Stimulated activated CD8-positive, alpha-beta memory T cell treated with anti-CD3 and anti-CD28 coated beads, Interleukin-12 subunit alpha, Interleukin-12 subunit beta, amount 100 ng/mL, for 1 hour (primary cell): ENCODE measurements at places on chromosomes 2 and 18.

GRCh38 chr18:41928581-41928980, 26.5 kb upstream of the PIK3C3 start:
- DNase-seq, result no peak

- DNase-seq, result no peak
Observed at GRCh38 chr2:11069566-11070185, 85.6 kb upstream of the SLC66A3 start.

DNA sequence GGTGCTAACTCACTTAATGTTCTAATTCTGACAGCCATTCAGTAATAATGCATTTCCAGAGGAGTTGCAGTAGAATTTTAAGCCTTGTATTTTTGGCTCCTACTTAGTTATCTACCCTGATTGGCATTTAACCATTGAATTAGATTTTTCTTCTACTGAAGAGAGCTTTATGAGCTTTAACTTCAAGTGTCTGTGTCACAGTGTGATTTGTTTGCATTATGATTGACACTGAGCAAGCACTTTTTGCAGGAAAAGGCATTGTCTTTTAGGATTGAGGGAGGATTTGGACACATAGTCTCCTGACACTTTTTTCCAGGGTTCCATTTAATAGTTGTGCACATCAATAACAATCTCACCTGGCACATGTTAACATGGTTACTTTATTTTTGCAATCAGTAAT, 26.7 kb downstream of the LYPD6 start:
- no peak for DNase-seq

GRCh38 chr2:239830121-239831000, 194.8 kb downstream of the NDUFA10 start:
- DNase-seq, result no peak

- no peak for DNase-seq
Observed at GRCh38 chr2:238225911-238226697, 13.7 kb downstream of the HES6 start.

DNA sequence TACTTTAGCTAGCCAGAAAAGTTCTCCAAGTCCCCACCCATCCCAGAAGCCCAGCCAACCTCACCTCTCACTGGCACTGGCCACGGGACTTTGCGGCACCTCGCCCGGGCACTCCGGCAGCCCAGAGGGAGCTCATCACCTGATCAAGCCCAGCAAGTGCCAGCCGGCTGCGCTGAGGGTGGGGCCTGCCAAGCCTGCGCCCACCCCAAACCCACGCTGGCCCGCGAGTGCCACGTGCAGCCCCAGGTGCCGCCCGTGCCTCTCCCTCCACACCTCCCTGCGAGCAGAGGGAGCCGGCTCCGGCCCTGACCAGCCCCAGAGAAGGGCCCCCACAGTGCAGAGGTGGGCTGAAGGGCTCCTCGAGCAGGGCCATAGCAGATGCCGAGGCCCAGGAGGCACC, 585.0 kb upstream of the HS6ST1 start:
- no peak for DNase-seq

- DNase-seq, result no peak
Observed at GRCh38 chr2:48607307-48608014, 10.2 kb upstream of the GTF2A1L start.

DNA sequence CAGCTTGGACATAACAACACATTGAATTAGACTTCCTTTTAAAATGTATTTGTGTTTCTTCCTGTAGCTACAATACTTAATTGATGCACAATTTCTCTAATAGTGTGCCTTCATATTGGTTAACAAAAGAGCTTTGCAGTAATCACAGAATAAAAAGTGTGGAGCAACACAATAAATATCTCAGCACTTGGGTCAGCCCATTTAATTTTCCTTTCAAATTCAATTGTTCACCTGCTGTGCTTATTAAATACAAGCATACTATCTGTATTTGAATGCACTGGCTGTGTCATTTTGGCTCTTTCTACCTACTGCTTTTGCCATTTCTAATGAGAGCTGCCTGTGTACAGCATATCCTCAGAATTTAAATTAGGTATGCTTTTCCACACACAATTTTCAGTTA, 1641.3 kb upstream of the SLC39A10 start:
- DNase-seq, result no peak

DNA sequence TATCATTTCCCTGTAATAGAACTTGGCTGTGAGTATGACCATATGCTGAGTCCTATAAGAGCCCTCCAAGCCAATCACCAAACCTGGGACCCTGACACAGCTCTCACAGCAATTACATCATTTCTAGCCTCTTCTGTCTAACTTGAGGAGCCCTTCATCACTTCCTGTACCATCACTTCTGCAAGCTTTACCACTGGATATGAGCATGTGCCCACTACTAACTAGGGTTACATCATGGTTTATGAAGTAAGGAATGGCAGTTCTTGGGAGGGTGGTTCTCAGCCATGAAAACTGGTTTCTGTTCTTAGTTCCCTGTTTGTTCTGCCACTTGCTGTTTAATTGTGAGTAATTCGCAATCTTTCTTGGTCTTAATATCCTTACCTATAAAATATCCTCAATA, 31.0 kb upstream of the EPB41L3 start:
- DNase-seq, result no peak

GRCh38 chr18:3264362-3264761, 2.4 kb downstream of the MYL12B start:
- DNase-seq, result no peak

GRCh38 chr2:126315828-126316227, 340.1 kb upstream of the GYPC start:
- DNase-seq, result no peak

- no peak for DNase-seq
Observed at GRCh38 chr2:135299165-135299564, 231.9 kb downstream of the ZRANB3 start.

DNA sequence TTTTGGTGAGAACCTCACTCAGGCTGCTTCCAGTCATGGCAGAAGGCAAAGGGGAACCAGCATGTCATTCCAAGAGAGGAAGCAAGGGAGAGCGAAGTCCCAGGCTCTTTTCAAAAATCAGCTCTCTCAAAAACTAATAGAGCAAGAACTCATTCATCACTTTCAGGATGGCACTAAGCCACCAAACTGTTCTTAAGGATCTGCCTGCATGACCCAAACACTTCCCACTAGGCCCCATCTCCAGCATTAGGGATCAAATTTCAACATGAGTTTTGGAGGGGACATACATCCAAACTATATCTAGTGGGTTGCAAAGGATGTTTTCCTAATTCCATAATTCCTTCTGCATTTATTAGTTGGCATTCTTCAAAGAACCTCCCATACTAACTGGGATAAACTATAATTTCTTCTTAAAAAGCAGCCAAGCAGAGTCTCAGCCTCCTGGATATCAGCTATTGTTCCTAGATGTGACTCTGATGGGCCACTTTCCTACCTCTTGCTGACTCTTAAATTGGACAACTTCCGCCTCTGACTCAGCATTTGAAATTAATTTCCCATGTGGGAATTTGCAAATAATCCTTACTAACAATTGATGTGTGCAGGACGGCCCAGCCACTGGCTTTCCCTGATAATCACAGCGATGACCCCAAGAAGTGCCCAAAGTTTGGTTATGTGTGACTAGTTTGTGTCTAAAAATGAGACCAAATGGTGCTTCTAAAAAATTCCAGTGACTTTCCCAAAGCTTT, 5.5 kb upstream of the REV1 start:
- no peak for DNase-seq

DNA sequence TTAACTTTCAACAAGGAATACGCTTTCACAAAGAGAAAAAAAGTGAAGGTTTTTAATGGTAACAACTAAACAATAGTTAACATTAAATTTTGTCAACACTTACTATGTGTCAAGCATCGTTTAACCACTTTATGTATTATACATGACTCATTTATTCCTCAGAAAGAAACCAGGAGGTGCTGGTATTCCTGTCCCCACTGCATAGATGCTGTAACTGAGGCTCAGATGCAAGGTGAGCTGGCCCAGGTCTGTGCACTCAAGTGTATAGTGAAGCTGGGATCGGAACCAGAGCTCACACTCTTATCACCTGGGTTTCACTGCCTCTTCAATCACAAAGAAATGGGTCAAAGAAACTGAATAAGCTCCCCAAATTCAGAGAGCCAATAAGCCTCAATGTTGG, 16.5 kb downstream of the FBXO15 start:
- DNase-seq, result no peak

- DNase-seq, result no peak
Observed at GRCh38 chr2:15630121-15630977, 38.7 kb downstream of the DDX1 start.

GRCh38 chr2:191276792-191277465, 31.7 kb downstream of the MYO1B start:
- DNase-seq, result no peak

- no peak for DNase-seq
Observed at GRCh38 chr18:12656938-12657683, 796 bp downstream of the SPIRE1 start.

DNA sequence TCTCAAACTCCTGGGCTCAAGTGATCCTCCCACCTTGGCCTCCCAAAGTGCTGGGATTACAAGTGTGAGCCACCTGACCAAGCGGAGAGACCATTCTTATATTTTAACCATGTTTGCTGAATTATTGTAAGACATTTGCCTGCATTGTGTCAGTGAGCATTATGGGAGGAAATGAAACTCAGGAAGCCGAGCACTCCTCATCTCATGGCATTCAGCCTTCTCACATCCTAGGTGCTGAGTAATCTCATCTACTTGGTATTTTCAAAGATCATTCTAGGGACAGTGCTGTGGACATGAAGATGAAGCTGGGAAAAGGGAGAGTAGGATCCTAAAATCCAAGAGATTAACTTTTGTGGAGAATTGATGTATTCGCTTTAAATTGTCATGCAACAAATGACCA, 66.1 kb downstream of the NAPG start:
- DNase-seq, result no peak

GRCh38 chr2:113707106-113707505, 49.3 kb downstream of the SLC35F5 start:
- no peak for DNase-seq

GRCh38 chr2:30139131-30139870, 7.5 kb upstream of the YPEL5 start:
- DNase-seq, result peak; percentile 9

GRCh38 chr18:78503129-78503528, 476.5 kb upstream of the SALL3 start:
- DNase-seq, result no peak

DNA sequence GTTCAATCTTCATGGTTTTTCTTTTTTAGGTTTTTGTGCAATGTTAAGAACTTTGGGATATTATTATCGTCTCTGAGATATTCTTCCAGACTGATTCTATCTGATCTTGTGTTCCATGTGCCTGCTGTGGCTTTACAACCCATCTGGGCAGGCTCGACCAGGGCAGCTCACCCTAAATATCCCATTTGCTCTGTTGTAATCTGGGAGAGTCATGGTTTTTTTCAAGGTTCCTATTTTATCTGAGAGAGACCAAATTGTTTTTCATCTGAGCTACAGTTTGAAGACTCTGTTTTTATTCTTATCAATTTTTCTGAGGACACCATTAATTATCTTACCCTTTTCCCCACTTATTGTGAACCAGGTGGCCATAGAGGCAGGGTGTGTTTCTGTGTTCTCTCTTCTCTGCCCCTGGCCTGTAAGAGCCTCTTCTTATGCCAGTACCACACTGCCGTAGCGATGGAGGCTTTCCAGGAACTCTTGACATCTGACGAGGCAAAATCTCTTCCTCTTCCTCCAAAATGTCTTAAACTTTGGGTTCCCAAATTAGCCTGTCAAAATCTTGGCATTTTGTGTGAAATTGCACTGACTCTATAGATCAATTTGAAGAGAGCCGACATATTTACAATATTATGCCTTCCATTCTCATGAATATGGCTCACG, 3.1 kb downstream of the SP140L start:
- DNase-seq, result no peak

- no peak for DNase-seq
Observed at GRCh38 chr2:105538840-105539239, 140.0 kb upstream of the FHL2 start.

GRCh38 chr2:203583701-203584100, 48.6 kb upstream of the RAPH1 start:
- DNase-seq, result no peak

DNA sequence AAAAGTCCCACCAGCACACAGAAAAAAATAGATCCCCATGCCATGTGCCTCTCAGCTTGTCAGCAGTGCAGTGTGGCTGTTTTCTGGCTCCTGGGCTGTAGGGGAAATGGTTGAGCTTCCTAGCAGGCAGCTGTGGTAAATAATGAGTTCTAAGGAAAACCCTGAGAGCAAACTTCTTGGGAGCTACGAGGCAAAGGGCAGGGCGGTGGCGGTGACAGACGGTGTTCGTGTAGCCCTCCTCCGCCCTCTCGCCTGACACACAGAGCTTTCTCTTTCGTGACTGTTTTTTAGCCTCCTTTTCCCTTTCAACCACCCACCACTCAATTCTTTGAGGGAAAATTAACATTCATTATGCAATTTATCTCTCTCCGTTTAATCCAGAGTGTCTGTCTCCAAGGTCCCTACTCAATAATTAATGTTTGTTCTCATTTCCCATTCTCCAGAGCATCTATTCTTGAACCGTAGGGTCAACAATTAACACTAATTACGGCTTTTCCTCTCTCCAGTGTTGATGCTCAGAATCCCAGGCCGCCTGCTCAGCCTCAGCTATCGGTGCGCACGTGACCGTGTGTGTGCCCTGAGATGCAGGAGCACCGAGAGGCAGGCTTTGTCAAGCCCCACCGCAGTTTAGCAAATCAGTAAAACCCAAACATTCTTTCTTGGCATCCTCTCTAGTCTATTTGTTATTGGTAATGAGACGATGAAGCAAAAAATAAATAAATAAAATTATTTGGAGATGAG, 50.1 kb downstream of the KIAA2012 start:
- no peak for DNase-seq

GRCh38 chr2:134402410-134402809, 148.5 kb downstream of the MGAT5 start:
- DNase-seq, result no peak

DNA sequence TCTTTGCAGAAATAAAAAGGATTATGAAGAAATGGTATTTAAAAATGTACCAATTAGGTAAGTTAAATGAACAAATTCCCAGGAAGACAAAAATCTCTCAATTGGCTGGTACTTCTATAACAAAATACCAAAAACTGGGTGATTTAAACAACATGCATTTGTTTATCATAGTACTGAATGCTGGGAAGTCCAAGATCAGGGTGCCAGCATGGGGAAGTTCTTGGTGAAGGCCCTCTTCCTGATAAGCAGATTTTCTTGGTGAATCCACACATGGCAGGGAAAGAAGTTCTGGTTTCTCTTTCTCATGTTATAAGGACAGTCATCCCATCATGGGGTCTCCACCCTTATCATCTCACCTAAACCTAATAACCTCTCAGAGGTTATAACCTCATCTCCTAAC, 271.6 kb upstream of the SETBP1 start:
- no peak for DNase-seq

- DNase-seq, result no peak
Observed at GRCh38 chr18:59229701-59230443, 9.9 kb downstream of the GRP start.

GRCh38 chr18:37302519-37302918, 263.1 kb downstream of the CELF4 start:
- no peak for DNase-seq

DNA sequence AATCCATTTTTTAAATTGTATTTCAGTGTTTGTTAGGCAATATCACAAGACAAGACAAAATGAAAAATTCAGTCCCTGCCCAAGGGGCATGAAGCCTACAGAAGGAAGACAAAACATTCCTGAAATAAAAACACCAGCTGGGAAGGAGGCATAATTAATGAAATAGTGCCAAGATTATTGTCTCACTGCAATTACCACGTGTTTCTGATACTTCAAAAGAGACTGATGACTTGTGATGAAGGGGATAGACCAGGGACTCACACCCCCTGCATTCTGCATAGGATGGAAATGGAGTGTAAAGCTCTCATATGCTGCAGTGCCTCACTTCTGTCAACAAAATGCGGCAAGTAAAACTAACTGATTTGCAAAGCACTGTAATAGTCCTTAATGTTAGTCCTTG, 178.1 kb downstream of the BARD1 start:
- no peak for DNase-seq

- peak; percentile 57 for DNase-seq
Observed at GRCh38 chr2:7097353-7097895, 180.2 kb downstream of the RNF144A start.
